ENCODE measurements at places on chromosomes 1 and 21.

DNA sequence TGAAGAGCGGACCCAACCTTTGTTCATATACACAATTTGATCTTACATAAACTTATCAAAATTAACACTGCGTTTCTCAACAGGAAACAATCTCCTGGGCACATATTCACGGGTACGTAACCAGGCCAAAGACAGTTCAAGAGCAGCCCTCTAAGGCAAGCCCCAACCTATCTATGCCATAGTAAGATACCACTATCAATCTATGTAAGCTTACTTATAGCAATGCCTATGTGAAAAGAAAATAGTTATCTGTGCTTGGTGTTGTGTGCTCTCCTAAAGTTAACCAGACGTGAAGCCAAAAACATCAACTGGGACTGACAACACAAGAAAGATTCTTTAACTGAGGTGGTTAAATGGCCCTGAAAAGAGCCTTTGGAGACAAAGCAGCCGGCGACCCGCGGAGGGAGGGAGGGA, 49.4 kb upstream of the BOLA1 start:
- no peak for ATAC-seq

DNA sequence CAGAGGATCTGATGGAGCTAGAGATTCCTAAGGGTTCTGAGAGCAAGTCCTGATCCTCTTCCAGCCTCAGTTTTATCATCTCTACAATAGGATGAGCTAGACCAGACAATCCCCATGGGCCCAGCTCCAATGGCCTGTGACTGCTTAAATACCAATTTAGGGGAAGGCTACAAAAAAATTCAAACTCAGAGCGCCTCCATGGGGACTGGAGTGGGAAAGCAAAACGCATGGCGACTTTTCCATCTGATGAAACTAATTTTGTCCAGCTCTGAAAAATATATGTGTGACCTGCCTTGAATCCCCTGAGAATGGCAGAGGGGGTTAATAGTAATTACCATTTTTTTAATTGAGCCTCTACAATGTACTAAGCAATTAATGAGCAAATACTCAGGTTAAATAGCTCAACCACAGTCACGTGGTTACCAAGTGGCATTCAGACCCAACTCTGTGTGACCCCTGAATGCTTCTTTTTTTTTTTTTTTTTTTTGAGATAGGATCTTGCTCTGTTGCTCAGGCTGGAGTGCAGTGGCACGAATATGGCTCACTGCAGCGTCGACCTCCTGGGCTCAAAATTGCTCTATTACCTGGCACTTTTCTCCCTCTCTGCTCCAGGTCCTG, 8.4 kb downstream of the EXTL1 start:
- ATAC-seq, result no peak

GRCh38 chr1:15628003-15628402, 10.7 kb downstream of the DDI2 start:
- no peak for ATAC-seq

DNA sequence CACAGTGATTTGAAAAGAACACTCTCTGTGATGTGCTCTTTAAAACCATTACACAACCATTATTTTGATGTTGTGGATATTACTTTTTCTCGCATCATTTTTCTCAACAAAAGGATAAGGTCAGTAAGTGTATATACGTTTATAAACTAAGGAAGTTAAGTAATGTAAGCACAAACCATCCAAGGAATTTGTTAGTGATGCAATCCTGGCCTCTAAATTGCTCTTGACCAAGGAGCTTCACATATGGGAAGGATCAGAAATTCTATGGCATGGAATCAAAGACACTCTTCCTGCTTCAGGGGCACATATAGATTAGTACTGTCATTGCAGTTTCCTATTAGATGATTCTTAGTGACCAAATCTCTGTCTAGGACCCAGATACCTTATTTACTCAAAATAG, 3.6 kb upstream of the PPP2R5A start:
- ATAC-seq, result no peak

- no peak for ATAC-seq
These were observed 251.1 kb upstream of the RAB4A start for GRCh38 chr1:229019663-229020271.

DNA sequence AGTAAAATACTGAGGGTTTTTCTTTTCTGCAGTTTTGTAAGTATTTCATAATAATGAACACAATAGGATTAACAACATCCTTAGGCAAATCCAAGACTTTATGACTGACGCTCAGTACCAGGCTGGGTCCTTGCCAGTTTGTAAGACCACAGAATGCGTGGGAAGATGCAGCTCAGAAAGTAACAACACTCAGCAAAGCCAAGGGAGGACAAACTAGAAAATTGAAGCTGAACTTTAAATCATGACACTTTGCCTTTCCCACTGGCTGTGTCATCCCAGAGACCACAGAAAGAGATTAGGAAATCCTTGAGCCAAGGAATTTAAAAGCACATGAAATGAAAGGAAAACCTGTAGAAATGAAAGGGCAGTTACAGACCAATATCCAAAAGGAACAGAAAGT, 426.3 kb upstream of the CHRM3 start:
- peak; percentile 18 for ATAC-seq

GRCh38 chr1:4303303-4303702, 351.1 kb upstream of the AJAP1 start:
- no peak for ATAC-seq

All from SK-N-SH treated with all-trans-retinoic acid at 6 μM for 48 hours (cell line).